ENCODE measurements at places on chromosomes 1 and 21. TPM values are rescaled to one million over a fixed set of nuclear protein-coding genes. Genes with fewer than 3 reads are reported as not detected.

AMY1A gene
- 5.8 TPM for total RNA-seq

KLF17 gene
- total RNA-seq, result 0.47 TPM

TCEA3 gene
- 41.9 TPM for total RNA-seq

CACNA1S gene
- 0.06 TPM for total RNA-seq

BCAN gene
- not detected for total RNA-seq

PLEKHN1 gene
- 1.2 TPM for total RNA-seq

PEAR1 gene
- 14.8 TPM for total RNA-seq

LORICRIN gene
- not detected for total RNA-seq

NSL1 gene
- total RNA-seq, result 30.8 TPM

IGSF9 gene
- 2.0 TPM for total RNA-seq

FAAH gene
- 32.4 TPM for total RNA-seq

MAN1C1 gene
- total RNA-seq, result 20.4 TPM

PROK1 gene
- not detected for total RNA-seq

DNA sequence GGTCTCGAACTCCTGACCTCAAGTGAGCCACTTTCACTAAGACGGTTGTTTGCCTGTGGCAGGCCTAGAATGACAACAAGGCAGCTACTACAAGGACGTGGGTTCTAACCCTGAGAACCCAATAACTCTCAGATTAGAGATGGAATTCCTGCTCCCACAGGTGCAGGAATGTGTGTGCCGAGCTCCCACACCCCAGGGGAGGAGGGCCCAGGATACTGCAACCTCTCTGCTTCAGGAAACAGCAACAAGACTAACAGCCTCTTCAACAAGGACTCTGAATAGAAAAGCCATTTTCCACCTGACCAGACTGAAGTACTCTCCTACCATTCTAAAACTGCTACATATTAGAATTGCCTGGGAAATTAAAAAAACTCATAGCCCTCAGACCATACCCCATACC is 4.9 kb downstream of the LSM10 start:
- H3K4me3 ChIP-seq, result no peak overlapping the region
- H3K27me3 ChIP-seq, result no peaks in the 10 kb centered on the region
- no peak overlapping the region for H3K27ac ChIP-seq
- peaks cover 35% of the 10 kb centered on the region for H3K4me1 ChIP-seq

DNA sequence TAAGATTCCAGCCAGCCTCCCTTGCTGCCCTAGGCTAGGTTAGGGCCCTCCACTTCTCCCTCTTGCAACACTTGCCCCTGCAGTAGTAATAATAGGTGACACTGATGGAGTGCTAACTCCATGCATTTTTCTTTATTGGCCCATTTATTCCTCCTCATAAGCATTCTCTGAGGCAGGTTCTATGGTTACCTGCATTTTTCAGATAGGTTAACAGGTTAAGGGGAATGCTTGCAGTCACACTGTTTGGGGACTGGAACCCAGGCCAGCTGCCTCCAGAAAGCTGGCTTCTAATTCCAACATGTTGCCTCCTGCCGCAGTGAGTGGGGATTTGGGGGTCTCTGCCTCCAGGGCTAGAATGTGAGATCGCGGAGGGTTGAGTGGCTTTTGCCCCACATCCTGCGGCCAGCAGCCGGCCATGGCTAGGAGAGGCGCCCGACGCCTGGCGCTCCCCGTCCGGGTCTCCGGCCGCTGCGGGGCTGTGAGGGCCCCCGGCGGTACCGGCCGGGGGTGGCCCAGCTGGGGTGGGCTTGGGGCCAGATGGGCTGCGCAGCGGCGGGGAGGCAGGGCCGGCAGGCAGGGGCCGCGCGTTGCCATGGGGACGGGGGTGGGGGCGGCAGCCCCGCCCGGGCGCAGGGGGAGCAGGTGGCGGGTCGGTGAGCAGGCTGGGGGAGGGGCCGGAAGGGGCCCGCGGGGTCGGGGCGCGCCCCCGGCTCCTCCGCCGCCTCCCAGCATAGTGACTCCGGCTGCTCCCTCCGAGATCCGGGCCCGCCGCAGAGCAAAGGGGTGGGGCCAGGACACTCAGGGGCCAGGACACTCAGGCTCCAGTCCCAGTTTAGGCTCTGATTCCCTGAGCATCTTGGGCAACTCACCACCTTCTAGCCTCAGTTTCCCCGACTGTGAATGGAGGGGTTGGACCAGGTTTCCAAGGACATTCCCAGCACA is 68.4 kb upstream of the SSBP3 start:
- no peak for DNase-seq
- H3K4me1 ChIP-seq, result peaks cover 12% of the 10 kb centered on the region
- peak overlapping the region; percentile 35 for H3K4me3 ChIP-seq
- no peak overlapping the region for H3K27ac ChIP-seq

DNA sequence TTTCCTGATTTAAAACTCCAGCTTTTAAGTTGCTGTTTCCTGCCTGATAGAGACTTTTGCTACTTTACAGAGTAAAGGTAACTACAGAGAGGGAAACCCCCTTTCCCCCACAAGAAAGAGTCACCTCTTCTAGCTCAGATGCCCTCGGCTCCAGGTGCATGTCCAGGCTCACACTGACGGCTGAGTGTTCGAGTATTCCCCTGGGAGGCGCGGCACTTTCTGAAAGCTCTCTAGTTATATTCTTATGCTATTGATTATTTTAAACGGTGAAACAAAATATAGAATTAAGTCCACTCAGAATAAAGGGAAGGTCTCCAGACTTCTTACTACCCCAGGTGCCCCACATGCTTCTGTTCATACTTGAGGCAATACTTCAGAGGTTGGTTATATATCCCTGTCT is 160.3 kb upstream of the FMN2 start:
- H3K4me3 ChIP-seq, result no peak overlapping the region
- no peak for DNase-seq
- H3K27me3 ChIP-seq, result no peaks in the 10 kb centered on the region
- H3K27ac ChIP-seq, result no peak overlapping the region

DNA sequence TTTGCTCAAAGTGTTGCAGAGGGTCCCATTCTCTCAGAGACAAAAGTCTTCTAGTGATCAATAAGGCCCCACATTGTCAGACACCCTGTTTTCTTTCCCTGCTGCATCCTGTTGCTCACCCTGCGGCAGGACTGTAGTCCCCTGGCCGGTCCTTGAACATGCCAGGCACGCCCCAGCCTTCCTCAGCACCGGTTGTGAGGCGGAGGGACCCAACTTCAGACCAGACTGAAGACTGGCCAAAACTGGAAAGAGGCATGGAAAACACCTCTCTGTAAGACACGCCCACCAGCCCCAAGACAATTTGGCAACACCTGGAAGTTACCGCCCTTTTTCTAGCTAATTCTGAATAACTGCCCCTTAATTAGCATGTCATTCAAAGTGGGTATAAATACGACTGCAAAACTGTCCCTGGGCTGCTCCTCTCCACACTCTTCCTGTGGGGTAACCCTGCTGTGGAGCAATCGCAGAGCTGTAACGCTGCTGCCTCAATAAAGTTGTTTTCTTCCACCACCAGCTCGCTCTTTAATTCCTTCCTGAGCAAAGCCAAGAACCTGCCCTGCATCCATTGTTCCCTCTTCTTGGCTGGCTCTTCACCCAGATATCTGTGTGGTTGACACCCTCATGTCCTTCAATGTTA is 23.8 kb downstream of the PLA2G2A start:
- H3K4me3 ChIP-seq, result no peak overlapping the region
- H3K27ac ChIP-seq, result no peak overlapping the region
- no peaks in the 10 kb centered on the region for H3K36me3 ChIP-seq
- no peak for DNase-seq
- peaks cover 21% of the 10 kb centered on the region for H3K27me3 ChIP-seq

GRCh38 chr1:172609528-172609927 is 49.4 kb upstream of the FASLG start:
- no peaks in the 10 kb centered on the region for H3K27me3 ChIP-seq
- H3K4me1 ChIP-seq, result no peaks in the 10 kb centered on the region
- H3K4me3 ChIP-seq, result no peak overlapping the region
- H3K27ac ChIP-seq, result no peak overlapping the region
- H3K36me3 ChIP-seq, result peaks cover 32% of the 10 kb centered on the region

DNA sequence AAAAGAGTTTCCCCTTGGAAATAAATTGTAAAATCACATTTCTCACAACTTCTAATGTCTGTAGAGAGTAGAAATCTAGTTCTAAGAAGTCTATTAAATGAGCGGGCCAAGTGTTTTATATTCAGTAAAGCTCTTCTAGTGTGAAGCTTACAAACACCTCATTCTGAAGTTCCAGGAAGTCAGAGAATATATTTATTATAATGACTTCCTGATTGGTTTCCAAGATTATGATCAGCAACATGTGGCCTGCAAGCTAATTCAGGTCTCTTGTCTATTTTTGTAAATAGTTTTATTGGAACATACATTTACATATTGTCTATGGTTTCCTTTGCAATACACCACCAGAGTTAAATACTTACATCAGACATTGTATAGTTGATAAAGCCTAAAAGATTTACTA is 603.9 kb downstream of the AMY1C start:
- H3K4me1 ChIP-seq, result no peaks in the 10 kb centered on the region
- no peaks in the 10 kb centered on the region for H3K36me3 ChIP-seq
- H3K27ac ChIP-seq, result no peak overlapping the region
- no peak overlapping the region for H3K4me3 ChIP-seq
- H3K27me3 ChIP-seq, result no peaks in the 10 kb centered on the region
- DNase-seq, result no peak

GRCh38 chr1:205709640-205710039 is 29.3 kb upstream of the SLC45A3 start:
- H3K4me1 ChIP-seq, result peaks cover 14% of the 10 kb centered on the region
- no peaks in the 10 kb centered on the region for H3K27me3 ChIP-seq
- no peak overlapping the region for H3K27ac ChIP-seq

DNA sequence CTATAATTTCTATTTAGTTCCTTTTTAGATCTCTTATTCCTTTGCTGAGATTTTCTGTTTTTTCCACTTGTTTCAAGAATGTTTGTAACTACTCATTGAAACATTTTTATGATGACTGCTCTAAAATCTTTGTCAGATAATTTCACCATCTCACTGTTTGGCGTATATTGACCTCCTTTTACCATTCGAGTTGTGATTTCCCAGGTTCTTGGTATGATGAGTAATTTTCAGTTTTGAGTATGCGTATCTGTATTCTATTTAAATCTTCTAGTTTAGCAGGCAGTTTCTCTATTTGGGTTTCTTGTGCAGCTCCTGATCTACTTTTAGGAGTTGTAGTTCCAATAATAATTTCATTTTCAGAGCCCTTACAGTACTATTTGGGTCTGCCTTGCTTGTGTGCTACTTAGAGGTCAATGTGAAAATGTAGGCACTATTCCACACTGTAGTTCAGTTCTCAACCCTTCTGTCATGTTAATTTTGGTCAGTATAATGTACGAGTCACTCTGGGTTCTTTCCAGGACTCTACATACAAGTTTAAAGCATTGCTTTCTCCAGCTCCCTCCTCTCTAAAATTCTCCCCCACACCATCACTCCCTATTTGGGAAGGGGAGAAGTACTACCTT is 115.5 kb downstream of the ACBD6 start:
- no peak overlapping the region for H3K27ac ChIP-seq
- H3K36me3 ChIP-seq, result no peaks in the 10 kb centered on the region
- no peaks in the 10 kb centered on the region for H3K27me3 ChIP-seq
- no peaks in the 10 kb centered on the region for H3K4me1 ChIP-seq
- no peak for DNase-seq

DNA sequence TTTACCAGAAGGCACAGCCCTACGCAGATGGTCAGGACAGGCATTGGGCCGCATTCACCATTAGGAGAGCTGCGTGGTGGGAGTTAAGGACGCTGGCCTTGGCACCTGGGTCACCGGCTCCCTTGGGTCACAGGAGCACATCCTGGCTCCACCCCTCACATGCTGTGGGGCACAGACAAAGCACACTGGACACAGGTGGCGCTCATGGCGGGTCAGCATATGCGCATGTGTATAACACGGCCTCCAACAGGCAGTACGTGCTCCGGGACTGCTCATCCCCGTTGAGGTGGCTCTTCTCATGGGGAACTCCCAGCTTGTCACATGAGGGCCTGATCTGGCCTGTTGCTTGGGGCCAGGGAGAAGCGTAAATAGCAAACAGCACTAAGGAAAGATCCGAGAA is 25.0 kb downstream of the PGBD5 start:
- H3K4me3 ChIP-seq, result no peak overlapping the region
- H3K27ac ChIP-seq, result no peak overlapping the region
- H3K27me3 ChIP-seq, result no peaks in the 10 kb centered on the region
- no peak for DNase-seq
- H3K36me3 ChIP-seq, result no peaks in the 10 kb centered on the region

- H3K27ac ChIP-seq, result peak overlapping the region; percentile 56
- no peak overlapping the region for H3K4me3 ChIP-seq
- peaks cover 42% of the 10 kb centered on the region for H3K4me1 ChIP-seq
- peak; percentile 80 for DNase-seq
- H3K27me3 ChIP-seq, result peaks cover 21% of the 10 kb centered on the region
- peaks cover 15% of the 10 kb centered on the region for H3K36me3 ChIP-seq
These were observed 4.2 kb upstream of the RAP1GAP start for GRCh38 chr1:21673277-21673780.

GRCh38 chr1:167694691-167695090 is 27.1 kb upstream of the MPZL1 start:
- no peaks in the 10 kb centered on the region for H3K27me3 ChIP-seq
- no peak overlapping the region for H3K27ac ChIP-seq
- H3K4me3 ChIP-seq, result no peak overlapping the region

GRCh38 chr21:22278366-22278765 is 1280.2 kb downstream of the NCAM2 start:
- no peak for DNase-seq
- H3K36me3 ChIP-seq, result no peaks in the 10 kb centered on the region
- no peaks in the 10 kb centered on the region for H3K27me3 ChIP-seq
- no peak overlapping the region for H3K27ac ChIP-seq
- no peak overlapping the region for H3K4me3 ChIP-seq
- H3K4me1 ChIP-seq, result no peaks in the 10 kb centered on the region

GRCh38 chr1:143574891-143575520 is 396.8 kb downstream of the FAM72C start:
- H3K27ac ChIP-seq, result no peak overlapping the region
- no peak overlapping the region for H3K4me3 ChIP-seq
- no peaks in the 10 kb centered on the region for H3K27me3 ChIP-seq
- no peaks in the 10 kb centered on the region for H3K36me3 ChIP-seq
- H3K4me1 ChIP-seq, result no peaks in the 10 kb centered on the region

DNA sequence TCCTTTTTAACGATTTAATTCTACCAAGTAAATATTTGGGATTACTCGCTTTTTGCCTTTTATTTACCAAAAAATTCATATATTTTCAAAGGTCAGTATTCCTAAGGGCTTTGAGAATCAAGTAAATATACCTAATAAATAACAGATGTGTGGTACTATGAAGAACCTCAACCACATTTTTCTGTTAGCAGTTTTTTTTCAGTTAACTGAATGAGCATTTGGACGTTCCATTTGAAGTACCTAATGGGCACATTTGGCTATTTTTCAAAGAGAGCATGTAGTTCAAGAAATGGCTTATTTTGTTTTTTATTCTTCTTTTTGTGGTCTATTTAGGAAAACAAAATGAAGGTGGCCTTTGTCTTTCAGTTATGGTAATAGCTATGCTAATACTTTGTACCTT is 253.0 kb downstream of the GPR52 start:
- H3K4me3 ChIP-seq, result no peak overlapping the region
- no peaks in the 10 kb centered on the region for H3K27me3 ChIP-seq
- H3K36me3 ChIP-seq, result no peaks in the 10 kb centered on the region
- no peaks in the 10 kb centered on the region for H3K4me1 ChIP-seq
